ENCODE measurements at places on chromosomes 6 and 20.

- no peak for DNase-seq
Observed at GRCh38 chr6:131067521-131067920, 4.5 kb upstream of the EPB41L2 start.

DNA sequence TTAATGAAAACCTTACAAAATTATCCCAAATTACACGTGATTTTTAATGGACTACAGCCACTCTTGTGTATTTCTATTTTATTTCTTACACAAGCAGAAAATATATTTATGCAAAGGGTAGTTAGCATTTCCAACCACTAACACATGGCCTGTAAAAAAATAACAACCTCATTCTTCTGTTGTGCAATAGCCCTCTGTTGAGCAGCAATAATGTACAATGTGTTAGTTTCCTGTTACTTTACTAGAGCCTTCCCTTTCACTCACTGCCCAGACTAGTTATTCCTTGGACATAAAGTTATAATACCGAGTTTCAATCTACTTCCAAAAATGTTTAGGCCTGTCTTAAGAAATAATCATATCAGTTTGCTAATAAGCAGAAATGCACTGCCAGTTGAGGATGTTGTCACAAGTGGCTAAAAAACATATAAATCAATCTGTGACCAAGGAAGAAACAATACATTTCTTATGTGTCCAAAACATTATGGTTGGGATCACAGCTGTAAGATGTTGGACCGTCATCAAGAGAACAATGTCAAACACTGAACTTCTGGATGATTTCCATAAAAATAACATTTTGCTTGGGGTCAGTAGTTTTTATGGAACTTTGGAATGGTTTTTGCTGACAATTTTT lies 73.6 kb upstream of the RNF146 start:
- DNase-seq = no peak

DNA sequence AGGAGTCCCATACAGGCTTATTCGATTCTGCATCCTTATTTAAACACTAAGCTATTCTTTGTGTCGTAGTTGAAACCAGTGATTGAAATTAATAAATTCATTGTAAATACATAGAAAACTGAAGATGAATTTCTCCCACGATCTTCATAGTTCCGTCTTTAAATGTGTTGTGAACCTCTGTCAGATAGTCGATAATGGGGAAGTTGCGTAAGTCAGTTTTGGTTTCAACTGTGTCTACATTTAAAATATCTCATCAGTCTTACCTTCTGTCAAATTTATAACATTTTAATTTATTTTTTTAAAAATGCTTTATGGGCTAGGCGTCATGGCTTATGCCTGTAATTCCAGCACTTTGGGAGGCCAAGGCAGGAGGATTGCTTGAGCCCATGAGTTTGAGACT lies 12.7 kb downstream of the STX11 start:
- DNase-seq = no peak

DNA sequence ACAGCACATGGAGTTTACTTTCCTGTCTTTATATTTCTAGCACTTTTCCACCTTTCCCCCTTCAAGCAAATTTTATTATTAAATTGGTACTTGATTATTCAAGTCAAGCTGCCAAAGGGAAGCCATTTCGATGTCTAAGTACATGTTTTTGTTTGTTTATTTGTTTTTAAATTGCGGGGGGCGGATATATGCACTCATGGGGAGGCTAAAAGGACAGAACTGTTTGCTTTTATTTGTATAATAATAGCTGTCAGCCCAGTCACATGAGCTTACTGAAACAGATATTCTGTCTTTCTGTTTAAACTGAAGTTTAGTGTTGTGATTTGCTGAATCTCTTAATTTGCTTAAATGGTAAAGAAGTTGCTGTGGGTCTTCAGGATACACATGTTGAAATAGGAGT lies 49.6 kb upstream of the PLCG1 start:
- DNase-seq = no peak

DNA sequence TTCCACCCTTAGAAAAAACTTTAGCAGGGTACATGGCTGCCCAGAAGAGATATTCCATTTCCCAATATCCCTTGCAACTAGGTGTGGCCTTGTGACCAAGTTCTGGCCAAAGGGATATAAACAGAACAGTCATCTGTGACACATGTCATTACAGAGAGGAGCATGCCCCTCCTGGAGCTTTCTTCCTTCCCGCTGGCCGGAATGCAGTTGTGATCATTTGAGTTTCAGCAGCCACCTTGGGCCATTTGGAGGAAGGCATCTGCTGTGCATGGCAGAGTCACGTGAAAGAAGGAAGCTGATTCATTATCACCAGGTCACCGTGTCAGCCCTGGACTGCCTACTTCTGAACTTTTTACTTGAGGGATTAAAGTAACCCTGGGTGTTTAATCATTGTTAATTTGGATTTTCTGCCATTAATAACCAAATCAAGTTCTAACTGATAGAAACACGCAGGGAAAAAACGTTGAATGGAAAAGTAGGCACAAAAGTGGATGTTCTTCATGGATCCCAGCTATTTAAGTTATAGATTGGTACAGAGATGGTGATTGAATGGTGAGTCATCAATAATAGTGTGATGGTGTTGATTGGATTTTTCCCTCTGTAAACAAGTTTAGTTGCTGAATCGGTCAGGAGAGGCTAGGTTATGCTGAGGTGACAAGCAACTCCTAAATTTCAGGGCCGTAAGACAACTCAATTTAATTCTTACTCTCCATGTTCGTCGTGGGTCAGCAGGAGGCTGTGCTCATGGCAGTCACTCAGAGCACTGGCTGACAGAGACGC lies 80.7 kb upstream of the CCDC167 start:
- DNase-seq = no peak

- peak; percentile 63 for DNase-seq
Observed at GRCh38 chr20:31712564-31713311, 9.9 kb downstream of the BCL2L1 start.

- DNase-seq = no peak
Observed at GRCh38 chr6:26211963-26212362, 124.7 kb downstream of the HFE start.

DNA sequence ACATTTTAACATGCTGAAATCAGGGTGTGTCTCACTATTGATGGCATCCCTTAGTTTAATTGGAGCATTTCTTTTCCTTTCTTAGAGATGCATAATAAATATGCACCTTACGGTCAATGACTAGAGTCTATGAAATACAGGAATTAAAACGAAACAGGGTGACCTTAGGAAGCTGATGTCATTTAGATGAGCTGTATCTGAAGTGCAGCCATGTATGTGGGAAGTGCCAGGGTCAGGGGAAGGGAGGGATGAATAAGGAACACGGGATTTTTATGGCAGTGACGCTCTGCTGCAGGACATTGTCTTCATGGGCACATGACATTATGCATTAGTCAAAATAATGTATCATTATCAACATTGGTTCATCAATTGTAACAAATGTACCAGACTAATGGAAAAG lies 84.0 kb downstream of the AGPAT4 start:
- no peak for DNase-seq

DNA sequence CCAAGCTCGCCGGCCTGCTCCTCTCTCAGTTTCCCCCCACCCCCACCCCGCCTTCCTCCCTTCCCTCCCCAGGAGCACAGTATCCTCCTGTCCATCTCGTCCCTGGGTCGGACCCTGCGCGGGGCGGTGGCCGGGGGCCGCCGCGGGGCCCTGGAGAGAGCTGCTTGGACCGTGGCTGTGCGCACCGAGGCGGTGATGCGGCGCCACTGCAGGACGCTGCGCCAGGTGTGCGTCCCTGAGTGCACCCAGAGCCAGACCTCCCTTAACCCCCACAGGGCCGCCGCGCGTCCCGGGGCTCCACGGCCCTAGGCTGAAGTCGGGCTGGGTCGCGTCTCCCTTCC lies 2.2 kb downstream of the C20orf204 start:
- DNase-seq = peak; percentile 68

- DNase-seq = peak; percentile 91
Observed at GRCh38 chr6:3309391-3310050, 50.8 kb downstream of the PSMG4 start.

GRCh38 chr20:61891476-61891875 lies 174.2 kb downstream of the TAF4 start:
- no peak for DNase-seq

DNA sequence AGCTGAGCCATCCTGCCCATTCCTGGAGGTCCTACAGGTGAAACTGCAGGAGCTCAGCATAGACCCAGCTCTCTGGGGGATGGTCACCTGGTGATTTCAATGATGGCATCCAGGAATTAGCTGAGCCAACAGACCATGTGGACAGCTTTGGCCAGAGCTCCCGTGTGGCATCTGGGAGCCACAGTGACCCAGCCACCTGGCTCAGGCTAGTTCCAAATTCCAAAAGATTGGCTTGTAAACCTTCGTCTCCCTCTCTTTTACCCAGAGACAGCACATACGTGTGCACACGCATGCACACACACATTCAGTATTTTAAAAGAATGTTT lies 44.0 kb downstream of the SIRPA start:
- DNase-seq = no peak

DNA sequence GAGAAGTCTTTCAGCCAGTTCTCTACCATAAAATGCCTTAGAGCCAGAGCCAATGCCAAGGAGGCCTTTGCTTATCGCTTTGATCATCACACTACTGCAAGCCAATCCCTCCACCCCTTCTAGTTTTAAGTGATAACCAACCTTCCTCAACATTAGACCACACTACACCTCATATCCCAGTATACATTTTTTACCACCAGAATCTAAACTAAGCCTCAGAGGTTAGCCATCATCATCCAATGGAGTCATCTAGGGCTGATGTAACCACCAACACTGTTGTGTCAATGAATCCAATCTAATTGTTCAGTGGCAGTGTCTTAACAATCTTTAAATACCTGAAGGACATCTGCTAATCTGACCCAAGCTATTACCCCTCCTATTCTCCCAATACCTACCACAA lies 6.4 kb downstream of the ZUP1 start:
- no peak for DNase-seq

DNA sequence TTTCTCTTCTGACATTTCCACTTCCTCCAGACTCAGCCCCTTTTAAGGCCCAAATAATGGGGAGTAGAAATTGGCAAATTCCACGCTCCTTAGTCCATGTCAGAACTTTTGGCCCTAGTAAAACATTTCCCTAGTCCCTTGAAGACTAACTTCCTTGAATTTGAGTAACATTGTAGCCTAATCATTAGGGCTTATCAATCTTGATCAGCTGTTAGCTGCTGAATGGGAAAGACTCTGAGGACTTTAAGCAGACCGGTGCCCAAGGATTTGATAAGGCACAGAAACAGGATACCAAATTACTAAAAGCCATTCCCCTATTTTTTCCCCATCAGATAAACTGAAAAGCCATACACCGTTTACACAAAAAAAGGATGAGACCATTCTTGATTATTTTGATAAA lies 37.0 kb upstream of the ECI2 start:
- no peak for DNase-seq

GRCh38 chr6:163113358-163113962 lies 301.1 kb upstream of the QKI start:
- no peak for DNase-seq

- no peak for DNase-seq
Observed at GRCh38 chr20:53503517-53503919, 90.1 kb downstream of the ZNF217 start.

GRCh38 chr6:147935656-147936055 lies 407.0 kb upstream of the SASH1 start:
- no peak for DNase-seq

- no peak for DNase-seq
Observed at GRCh38 chr6:169023161-169023874, 230.3 kb downstream of the THBS2 start.

Data from NCI-H146 (cell line).